ENCODE measurements at places on chromosomes 3 and 15. TPM values are rescaled to one million over a fixed set of nuclear protein-coding genes. Genes with fewer than 3 reads are reported as not detected.

GRCh38 chr15:41995476-41995855 is 23.1 kb upstream of the EHD4 start:
- DNase-seq: no peak

GRCh38 chr15:86028961-86029360 is 50.7 kb upstream of the AGBL1 start:
- no peak for DNase-seq

The MRPL46 gene
- 27.7 TPM for total RNA-seq

GRCh38 chr3:39147711-39148434 is 5.5 kb downstream of the CSRNP1 start:
- peak; percentile 77 for DNase-seq

The WNT7A gene
- not detected for total RNA-seq

- DNase-seq: no peak
Measured at GRCh38 chr15:57747206-57747896, 40.8 kb downstream of the POLR2M start.

Measured in mucosa of descending colon (tissue), 3 donors.